ENCODE measurements at places on chromosomes 12 and 14.
A peak's percentile ranks its signal among the peaks of the same experiment; 100 is the strongest.

DNA sequence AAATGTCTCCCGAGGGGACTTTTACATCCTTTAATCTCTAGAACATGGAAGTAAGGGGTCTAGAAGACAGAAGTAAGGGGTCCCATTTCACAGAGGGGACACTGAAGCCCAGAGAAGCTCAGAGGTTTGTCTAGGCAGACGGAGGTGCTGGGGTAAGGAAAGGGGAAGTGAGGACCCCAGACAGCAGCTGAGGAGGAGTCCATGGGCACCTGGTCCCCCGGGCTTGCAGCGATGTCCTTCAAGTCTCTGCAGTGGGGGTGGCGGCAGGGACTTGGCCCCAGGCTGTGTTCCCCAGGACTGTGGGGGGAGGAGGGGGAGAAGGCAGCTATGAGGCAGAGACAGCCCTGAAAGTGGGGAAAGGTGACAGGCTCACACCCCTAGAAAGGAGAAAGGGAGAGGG lies 30.7 kb downstream of the DTX1 start:
- no peak for DNase-seq

- no peak for DNase-seq
Observed at GRCh38 chr12:103975368-103975767, 9.7 kb downstream of the TDG start.

DNA sequence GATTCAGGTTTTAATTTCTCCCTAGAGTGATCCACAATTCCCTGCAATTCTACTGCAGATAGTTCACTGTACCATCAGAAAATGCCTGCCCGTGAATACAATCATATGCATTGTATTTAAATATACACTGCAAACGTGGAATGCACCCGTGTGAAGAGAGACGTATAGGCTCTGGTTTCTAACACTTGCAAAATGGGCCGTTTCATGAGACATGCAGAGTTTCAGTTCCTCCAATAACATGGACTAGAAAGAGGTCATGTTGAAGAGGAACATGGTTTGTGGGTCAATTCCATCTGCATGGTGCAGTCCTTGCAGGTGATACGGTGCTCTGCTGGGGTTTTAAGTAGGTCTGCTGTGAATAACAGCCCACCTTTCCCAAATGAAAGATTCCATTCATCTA lies 373.3 kb downstream of the TMEM132D start:
- no peak for DNase-seq

DNA sequence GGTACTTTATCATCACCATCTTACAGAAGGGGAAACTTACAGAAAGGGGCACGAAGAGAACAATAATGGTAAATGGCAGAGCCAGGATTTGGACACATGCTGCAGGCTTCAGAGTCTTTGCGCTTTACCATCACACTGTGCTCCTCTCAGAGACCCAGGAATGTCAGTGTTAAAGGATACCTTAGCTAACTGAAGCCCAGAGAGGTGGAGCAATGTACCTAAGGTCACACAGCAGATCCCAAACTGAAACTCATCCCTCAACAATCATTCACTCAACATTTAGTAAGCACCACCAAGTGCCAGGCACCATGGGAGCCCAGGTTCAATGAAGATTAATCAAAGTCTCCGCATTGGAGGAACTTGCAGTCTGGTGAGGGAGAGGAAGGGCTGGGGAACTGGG lies 8.0 kb upstream of the KRT78 start:
- DNase-seq = no peak

- DNase-seq = no peak
Observed at GRCh38 chr14:97704316-97704885, 907.2 kb downstream of the VRK1 start.

DNA sequence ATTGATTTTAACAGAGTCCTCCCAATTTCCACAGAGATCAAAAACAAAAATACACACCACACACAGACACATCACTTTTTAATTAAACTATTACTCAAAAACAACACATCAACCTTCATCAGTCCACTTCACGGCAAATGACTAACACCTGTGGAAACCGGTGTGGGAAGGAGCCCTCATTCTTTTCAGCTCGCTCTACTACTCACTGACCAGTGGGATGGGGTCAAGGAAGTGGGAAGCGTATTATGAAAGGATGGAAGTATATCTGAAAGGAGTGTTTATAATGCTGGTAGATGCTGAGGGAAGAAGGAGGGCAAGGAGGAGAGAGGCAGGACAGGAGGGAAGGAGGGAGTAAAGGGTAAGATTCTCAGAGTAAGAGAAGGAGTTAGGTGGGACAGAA lies 156.5 kb downstream of the EPS8 start:
- DNase-seq = no peak

GRCh38 chr14:55170526-55170925 lies 20.9 kb downstream of the DLGAP5 start:
- no peak for DNase-seq

- no peak for DNase-seq
Observed at GRCh38 chr14:71523630-71524319, 408.5 kb upstream of the RGS6 start.

- DNase-seq = no peak
Observed at GRCh38 chr14:32202491-32202997, 525 bp downstream of the RNU6-8 start.

DNA sequence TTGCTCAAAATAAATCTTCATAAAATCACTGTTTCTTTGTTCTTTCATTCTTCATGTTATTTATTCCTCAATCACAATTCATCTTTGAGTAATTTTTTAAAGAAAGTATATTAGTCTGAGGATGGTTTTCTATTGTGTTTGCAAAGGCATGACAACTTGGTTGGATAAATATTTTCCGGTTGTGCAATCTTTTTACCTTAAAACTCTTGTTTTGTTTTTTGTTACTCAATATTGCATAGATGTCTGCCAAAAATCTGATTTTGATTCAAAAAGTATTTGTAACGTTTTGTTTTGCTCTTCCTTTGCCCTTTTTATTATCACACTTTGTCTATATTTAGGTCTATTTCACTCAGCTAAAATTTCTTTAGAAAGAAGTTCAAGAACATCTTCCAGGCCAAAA lies 86.2 kb upstream of the SYT1 start:
- DNase-seq = no peak

- peak; percentile 44 for DNase-seq
Observed at GRCh38 chr14:105430565-105430964, 10.9 kb downstream of the MTA1 start.

- no peak for DNase-seq
Observed at GRCh38 chr12:85796001-85796400, 40.2 kb downstream of the RASSF9 start.

GRCh38 chr14:99571303-99571986 lies 32.6 kb downstream of the CCDC85C start:
- no peak for DNase-seq

GRCh38 chr12:110379631-110380030 lies 23.9 kb downstream of the ANAPC7 start:
- DNase-seq = no peak

DNA sequence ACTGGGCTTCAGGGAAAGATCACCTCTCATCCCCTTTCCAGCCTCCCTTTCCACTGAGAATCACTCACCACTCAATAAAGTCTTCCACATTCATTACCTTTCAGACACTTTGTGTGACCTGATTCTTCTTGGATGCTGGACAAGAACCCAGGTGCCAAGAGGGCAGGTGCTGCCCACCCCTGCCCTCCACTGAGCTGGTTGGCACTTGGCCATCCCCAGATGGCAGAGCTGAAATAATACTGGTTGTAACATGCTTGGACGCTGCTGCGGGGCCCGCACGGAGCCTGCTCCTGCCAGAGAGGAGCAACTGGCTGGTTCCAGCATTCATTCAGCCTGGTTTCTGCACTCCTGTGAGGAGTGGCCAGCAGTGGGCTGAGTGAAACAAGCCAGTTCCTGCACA lies 386.7 kb upstream of the CCDC196 start:
- DNase-seq = no peak

- DNase-seq = no peak
Observed at GRCh38 chr12:107779077-107779831, 4.8 kb downstream of the ASCL4 start.

DNA sequence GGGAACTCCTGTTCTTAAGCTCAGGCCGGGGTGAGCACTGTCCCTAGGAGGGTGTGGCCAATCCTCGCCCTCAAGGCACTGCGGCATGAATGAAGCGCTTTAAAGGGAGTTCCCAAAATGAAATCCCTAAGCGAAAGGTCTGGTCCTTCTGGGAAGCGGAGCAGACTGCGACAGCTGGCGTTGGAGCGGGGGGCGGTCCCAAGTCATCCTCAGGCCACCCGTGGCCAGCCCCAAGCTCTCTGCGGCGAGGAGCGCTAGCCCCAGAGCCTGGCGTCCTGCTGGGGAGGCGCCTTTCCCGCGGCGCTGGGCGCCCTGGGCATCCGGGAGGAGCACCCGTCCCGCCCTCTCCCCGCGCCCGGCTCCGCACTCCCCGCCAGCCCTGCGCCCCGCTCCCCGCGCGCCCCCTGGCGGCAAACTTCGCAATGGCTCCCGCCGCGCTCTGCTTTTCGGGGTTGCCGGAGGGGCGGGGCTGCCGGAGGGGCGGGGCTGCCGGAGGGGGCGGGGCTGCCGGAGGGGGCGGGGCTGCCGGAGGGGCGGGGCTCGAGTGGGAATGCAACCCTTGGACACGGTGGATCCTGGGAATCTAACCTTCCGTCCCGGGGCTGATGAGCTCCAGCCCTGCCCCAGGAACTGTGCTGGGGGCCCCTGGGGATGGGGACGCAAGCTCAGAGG lies 25.4 kb downstream of the ZBTB42 start:
- DNase-seq = no peak

- no peak for DNase-seq
Observed at GRCh38 chr12:49868449-49868848, 25.5 kb upstream of the BCDIN3D start.

GRCh38 chr12:5716201-5716600 lies 228.9 kb downstream of the ANO2 start:
- DNase-seq = peak; percentile 22

- no peak for DNase-seq
Observed at GRCh38 chr12:79895804-79896203, 39.1 kb downstream of the PPP1R12A start.

DNA sequence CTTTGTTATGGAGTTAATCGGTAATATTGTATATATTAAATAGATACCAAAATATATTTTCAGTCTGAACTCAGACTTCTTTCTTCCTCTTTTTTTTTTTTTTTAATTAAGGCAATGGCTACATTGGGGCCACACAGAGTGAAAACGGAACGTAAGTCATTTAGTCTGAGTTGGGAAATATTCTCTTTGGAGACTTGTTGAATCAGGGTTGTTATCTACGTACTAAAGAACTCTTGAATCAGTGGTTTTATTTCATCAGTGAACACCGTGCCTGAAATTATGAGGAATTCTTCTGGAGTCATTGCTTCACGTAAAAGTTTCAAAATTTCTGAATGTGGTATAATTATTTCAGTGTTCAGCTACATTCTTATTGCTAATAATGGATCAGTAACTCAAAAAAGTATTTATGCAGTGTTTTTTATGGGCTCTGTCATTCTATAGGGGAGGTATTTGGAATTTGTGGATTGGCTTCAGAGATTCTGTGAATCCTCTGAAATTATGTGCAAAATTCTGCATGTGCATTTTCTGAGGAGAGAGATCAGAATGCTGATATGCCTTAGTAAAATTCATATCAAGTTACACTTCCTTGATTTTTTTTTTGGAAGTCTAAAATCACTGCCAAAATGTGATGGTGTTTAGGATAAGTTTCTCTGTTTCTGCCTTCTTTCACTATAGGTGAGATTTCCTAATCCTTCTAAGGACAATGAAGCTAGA lies 39.6 kb downstream of the BRMS1L start:
- DNase-seq = no peak

DNA sequence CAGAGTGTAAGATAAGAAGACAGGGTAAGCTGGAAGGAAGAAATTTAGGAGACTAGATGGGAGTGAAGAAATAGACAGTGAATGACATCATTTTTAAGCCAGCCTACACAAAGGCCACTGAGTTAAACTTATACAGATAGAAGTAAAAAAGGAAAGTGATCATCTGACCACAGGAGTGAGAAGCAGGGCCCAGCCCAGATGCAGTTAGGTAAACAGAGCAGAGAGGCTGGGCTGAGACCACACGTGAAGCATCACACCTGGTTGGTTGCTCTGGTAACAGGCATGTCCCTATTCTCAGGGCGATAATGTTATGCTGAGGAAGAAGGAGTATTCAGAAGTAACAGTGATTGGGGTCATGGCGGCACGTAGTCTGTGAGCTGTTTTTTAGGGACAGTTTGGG lies 1079.4 kb downstream of the AACS start:
- no peak for DNase-seq

GRCh38 chr12:62613081-62613480 lies 146.5 kb downstream of the MON2 start:
- no peak for DNase-seq

- DNase-seq = no peak
Observed at GRCh38 chr14:68674538-68675232, 118.2 kb downstream of the ZFP36L1 start.

DNA sequence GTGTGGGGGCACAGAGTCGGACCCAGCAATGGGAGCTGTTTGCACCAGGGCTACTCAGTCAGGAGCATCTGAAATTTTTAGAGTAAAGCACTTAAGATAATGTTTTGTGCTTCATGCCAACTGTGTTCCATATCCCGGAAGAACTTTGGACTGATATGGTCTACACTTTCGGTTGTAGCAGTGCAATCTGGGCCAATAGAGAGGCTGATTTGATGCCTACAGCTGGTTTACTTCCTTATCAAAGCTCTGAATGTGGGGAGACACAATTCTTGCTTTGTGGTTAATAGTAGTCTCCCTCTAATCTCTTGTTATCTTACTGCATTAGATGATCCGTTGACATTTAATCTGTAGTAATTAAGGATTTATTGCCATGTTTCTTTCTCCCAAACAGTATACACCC lies 7.8 kb upstream of the VDR start:
- DNase-seq = no peak

DNA sequence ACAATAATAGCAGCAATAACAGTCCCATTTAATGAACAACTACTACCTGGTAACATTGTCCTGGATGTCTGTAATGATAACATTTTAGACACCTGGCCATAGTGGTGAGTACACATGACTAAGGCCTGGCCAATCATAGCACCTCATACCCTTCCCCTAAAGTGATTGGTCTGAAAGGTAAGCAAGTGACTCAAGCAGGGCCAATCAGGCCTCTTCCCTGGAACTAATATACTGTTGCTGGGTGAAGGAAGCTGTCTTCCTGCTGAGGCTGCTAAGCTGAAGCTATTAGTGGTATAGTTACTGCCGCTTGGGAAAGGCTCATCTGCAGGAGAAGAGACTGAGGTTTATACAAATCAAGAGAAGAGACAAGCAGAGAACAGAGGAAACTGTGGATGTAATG lies 18.7 kb upstream of the NOS1 start:
- DNase-seq = no peak

GRCh38 chr12:7352661-7353060 lies 48.8 kb downstream of the ACSM4 start:
- no peak for DNase-seq

DNA sequence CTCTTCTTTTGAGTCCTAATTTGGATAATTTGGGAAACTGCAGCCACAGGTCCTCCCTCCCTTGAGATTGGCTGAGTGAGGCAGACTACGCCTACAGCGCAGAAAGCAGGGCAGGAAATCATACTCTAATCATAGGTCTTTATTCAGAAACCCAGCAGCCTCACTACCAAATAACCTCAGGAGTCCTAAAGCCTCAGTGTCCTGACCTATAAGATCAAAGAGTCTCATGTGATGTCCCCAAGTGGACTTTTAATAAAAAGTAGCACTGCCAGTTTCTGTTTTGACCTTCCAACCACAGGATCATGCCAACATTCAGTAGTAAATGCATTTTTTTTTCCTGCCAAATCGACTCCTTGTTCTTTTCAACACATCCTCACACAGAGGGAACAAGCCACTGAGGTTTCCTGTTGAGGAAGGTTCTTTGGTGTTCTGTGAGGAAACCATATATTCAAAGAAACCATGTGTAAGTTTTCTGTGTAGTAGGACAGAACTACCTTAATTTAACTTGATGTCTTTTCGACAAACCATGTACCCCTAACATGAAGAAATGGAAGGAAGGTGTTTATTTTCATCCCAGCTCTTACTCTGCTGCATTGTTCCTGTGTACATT lies 72.2 kb downstream of the VCPKMT start:
- DNase-seq = no peak

All from GM04503 (cell line).